ENCODE measurements at places on chromosomes 5 and 9.

DNA sequence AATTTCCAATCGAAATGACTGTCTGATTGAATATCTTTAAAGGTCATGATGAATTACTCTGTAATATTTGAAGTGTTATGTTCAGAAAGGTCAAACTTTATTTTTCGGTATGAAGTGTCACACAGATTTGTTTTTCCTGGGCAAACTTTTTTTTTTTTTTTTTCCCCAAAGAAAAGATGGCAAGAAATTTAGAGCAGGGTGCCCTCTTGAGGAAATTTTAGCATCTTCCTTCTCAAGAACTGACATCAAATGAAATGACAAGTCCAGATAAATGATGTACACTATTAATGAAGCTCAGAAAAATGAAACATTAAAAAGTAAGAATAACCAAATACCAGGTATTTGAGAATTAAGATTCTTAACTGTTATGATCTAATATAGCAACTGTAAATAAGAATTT, 123.6 kb downstream of the INVS start:
- peak; percentile 68 for DNase-seq

DNA sequence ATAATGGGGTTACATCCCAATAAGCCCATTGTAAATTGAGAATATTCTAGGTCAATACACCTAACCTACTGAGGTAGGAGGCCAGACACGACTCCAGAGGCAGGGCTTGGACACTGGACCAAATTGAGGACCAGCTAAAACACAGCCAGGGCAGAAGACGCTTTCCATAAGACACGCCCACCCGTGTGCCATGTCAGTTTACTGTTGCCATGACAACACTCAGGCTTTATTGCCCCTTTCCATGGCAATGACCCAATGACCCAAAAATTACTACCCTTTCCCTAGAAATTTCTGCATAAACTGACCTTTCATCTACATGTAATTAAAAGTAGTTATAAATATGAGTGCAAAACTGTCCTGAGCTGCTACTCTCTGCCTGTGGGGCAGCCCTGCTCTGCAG, 31.5 kb downstream of the SLC22A4 start:
- DNase-seq, result no peak

- no peak for DNase-seq
These were observed 4.5 kb upstream of the SEMA6A start for GRCh38 chr5:116579144-116579543.

DNA sequence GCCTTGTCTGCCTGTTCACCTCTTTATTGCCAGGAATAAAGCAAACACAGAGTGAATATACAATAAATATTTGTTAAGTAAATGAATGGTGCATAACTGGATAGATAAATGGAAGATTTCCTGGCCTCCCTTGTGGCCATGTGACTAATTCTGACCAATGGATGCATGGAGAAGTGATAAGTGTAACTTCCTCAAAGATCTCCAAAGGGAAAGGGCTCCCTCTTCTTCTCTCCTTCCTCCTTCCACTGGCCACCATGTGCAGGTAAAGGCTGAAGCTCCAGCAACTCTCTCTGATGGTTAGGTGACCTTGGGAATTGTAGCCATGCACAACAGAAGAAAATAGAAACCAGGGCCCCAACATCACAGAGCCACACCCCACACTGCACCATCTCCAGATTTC, 174.4 kb downstream of the EBF1 start:
- no peak for DNase-seq

DNA sequence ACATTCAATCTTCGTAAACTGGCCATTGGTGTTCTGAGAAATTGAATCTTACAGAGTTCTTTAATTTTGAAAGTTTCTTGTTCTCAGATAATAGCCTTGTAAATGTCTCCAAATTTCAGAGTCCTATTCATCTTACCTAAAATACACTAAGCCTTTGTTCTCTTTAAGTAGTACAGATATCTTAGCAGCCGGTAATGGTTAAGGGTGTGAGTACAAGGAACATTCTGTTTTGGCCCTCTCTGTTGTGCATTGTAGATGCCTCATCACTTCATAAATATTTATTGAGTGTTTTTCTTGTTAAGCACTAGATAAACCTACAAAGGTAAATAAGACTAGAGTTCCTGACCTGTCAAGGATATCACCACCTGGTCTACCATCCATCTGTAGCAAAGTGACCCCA, 35.2 kb downstream of the ZCCHC7 start:
- DNase-seq, result no peak

DNA sequence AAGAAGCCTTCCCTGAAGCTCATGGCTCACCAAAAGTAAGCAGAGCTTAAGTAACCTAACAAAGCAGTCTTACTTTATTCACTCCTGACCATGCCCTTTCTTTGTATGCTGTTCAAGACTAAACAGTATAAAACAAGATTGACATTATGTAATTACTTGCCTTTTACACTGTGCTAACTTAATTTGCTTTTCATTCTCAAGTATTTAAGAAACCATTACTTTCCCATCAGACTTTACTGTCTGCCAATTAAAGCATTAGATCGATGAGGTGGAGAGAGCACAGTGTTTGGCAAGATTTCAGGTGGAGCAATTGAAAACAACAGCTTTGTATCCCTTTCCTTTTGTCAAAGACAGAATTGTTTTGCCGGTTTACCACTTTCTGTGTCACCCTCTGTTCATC, 98.2 kb downstream of the RORB start:
- DNase-seq, result no peak

GRCh38 chr5:63145167-63145566, 566.5 kb downstream of the LRRC70 start:
- DNase-seq, result peak; percentile 17

DNA sequence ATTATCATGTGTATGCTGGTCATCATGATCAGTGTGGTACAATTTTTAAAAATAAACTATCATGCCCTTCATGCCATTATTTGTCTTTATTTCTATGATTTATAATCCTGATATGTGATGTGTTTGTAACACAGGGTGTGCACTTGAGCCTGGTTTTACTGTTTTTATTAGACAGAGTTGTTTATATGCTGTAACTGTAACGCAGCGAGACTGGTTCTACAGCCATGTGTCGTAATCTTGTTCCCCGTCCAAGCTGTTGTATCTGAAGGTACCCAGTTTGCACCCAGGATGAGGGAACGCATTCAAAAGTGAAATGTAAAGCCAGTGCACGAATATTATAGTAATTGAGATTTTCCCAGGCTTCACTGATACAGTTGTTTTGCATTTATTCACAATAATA, 28.2 kb downstream of the SNX18 start:
- no peak for DNase-seq

GRCh38 chr9:472479-473075, 257.9 kb downstream of the DOCK8 start:
- no peak for DNase-seq

DNA sequence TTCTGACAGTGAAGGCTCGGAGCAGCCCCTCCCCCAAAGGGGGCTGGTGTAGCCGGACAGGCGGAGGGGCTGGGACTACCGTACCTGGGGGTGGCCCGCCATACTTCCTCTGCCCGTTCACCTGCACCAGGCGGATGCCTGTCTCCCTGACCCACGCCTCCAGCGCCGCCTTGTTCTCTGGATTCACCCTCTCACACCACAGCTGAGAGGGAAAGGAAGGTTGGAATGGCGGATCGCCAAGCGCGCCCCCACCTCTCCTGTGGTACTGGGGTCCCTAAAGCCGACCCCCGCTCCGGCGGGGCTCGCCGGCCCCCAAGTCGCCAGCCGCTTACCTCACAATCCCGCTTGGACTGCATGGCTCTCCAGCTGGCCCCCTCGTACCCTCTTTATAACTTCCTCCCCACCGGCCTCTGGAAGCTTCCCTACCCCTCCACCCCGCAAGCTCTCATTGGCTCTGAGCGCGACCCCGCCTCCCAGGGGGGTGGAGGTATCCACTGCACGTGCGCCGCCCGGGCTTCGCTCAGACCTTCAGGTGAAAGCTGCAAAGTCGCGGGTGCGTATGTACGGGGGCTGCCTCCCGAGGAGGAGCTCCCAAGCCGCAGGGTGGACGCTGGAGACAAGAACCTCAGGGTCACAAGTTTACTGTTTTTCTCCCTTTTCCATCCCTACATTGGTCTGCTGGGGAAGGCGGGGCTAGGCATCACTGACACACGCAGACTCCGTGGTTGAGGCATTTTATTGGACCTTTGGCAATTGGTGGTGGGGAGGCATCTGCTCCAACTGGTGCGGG, at the start of gene DND1:
DND1 (minus strand) TSS at position 390 of the 790 bp plus-strand sequence; CDS start at position 356, 34 bp downstream.
- no peak for DNase-seq
